Renal pelvis (tissue), 12 donors: ENCODE measurements at places on chromosomes 12 and 14. TPM values are rescaled to one million over a fixed set of nuclear protein-coding genes. Genes with fewer than 3 reads are reported as not detected.
A peak's percentile ranks its signal among the peaks of the same experiment; 100 is the strongest.

DNA sequence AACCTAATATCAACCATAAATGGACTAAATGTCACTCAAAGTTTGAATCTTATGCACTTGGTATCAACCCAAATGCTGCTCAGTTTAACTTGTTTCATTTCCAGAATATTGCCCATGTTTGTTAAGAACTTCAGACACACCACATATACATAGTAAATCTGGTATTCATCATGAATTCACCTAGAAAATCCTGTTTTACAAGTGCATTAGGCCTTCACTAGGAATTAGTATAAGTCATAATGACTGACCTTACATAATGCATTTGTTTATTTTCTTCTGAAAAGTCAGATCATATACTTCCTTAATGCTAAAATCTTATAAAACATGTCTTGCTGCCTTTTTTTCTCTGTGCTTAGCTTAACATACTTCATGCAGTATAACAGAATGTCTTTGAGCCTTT lies 66.1 kb downstream of the ABCD2 start:
- no peak for DNase-seq

DNA sequence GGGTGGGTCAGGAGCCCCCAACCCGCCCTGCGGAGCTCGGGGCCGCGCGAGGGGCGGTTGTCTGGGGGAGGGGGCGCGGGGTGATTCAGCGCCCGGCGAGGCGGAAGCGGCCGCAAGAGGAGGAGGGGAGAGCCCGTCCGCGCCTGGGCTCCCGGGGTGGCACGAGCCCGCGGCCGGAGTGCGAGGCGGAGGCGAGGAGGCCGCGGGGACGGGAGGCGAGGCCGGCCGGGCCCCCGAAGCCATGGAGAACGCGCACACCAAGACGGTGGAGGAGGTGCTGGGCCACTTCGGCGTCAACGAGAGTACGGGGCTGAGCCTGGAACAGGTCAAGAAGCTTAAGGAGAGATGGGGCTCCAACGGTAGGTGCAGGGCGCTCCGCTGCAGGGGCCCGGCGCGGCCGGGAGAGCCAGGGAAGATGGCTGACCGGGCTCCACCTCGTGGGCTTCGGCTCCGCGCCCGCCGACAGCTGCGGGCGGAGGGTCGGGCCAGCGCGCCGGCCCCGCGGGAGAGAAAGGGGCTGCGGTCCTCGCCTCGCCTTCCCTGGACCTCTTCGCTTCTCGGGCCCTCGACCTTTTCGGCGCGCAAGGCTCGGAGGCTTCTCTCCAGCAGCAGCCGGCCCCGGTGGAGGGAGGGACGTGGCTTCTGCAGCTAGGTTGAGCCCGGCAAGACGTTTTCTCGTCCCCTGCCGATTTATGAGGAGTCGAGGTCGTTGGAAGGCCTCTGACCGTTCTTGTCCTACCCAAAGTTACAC lies 677 bp downstream of the ATP2A2 start:
- DNase-seq: peak; percentile 64

GRCh38 chr12:68962877-68963855 lies 30.2 kb upstream of the CPM start:
- no peak for DNase-seq

DNA sequence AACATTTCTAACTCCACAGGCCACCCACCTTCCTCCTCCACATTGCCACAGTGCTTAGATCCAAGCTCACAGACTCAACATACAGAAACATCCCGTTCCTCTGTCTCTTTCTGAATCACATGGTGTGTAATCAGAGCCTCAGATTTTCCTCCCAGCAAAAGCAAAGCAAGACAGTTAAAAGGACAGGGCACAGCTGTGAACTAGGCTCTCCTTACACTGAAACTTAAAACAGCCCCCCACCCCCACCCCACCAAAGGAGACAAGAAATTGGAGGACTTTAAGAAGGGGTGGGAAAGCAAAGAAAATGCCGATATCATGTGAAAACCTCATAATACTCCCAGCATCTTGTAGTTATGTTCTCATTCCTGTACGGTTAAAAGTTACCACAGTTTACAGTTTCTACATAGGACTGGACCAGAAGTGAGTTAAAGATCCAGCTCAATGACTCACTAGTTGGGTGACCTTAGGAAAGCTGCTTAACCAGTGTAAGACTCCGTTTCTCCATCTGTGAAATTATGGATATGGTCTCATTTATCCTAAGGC lies 4.8 kb downstream of the YBX3 start:
- DNase-seq: peak; percentile 85

DNA sequence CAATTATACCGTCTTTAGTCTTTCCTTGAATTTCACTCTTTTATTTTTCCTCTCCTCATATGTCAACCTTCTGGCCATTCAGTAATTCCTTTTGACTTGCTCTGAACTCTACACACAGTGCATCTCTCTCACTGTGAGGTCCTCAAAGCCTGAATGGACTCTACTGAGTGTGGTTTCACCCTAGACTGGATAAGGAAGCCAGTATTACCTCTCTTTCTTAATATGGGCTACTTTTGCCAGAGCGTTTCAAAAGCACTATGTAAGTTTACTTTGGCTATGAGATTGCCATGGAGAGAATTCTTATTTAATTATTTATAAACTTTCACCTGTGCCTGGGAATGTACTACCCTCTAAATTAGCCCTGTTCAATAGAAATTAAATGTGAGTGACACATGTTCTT lies 343.5 kb upstream of the DDHD1 start:
- no peak for DNase-seq

TRIM9 gene
- polyA plus RNA-seq: 2.5 TPM

STYK1 gene
- polyA plus RNA-seq: 1.8 TPM
